ENCODE measurements at places on chromosomes 5 and 9.

- no peak for DNase-seq
Observed at GRCh38 chr9:117744856-117745389, 40.7 kb downstream of the TLR4 start.

DNA sequence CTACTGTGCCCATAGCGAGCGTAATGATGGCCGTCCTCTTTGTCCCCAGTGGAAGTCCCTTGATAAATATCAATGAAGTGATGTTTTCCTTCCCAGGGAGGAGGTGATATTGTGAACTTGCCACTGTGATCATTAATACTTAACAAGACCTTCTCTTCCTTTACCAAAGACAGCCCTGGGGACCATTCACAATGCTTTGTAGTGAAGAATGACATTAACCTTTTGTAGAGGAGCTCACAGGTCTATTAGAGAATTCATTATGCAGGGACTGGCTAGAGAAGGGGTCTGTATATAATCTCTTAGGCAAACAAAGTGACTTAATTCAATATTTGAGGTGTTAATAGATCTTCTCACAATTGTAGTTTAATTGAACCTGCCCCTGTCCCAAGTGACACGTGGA lies 452.9 kb upstream of the DMAC1 start:
- no peak for DNase-seq

DNA sequence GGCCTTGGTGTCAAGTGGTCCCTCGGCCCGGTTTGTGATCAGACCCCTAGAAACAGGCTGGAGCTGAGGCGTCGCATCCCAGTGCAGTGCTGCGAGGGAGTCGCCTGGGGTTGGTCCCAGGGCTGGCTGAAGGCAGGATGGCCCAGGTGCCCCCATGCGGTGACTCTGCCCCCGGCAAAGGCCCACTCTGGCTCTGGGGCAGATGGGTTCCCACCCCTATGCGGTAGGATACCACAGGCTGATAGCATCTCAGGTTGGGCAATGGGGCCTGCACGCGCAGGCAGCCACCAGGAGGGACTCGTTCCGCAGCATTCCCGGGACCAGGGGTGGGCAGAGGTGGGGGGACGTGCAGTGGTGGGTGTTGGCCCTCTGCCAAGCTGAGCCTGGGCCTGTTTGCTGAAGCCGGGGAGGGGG lies 86.0 kb downstream of the RXRA start:
- DNase-seq = no peak

GRCh38 chr5:71810471-71811195 lies 91.6 kb downstream of the CARTPT start:
- no peak for DNase-seq

DNA sequence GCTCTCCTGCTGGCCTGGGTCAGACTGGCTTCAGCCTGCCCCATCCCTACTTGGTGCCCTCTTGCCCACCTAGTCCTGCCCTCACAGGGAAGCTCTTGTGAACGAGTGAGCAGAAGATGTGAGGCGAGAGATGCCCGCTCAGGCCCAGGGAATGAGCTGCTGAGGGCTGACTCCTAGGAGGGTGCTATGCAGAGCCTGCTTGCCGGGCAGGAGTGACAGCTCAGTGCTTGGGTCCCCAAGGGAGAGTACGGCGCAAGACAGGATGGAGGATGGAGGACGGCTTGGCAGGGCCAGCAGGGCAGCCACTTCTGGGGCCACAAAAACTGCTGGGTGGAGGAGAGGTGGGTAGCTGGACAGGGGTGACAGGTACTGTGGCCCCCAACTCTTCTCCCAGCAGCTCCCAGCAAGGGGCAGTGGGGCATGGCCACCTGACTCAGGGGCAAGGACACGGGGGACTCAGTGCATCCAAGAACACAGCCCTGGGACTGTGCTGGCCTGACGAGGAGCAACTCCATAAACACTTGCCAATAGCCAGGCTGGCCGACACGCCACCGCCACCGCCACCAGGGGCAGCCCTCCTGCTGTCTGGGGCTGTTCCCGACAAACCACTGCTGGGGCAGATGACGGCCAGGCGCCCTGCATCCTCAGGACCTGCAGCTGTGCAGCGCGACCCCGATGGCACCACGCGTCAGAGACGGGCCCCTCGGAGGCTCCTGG lies 55.6 kb upstream of the UBAC1 start:
- no peak for DNase-seq

DNA sequence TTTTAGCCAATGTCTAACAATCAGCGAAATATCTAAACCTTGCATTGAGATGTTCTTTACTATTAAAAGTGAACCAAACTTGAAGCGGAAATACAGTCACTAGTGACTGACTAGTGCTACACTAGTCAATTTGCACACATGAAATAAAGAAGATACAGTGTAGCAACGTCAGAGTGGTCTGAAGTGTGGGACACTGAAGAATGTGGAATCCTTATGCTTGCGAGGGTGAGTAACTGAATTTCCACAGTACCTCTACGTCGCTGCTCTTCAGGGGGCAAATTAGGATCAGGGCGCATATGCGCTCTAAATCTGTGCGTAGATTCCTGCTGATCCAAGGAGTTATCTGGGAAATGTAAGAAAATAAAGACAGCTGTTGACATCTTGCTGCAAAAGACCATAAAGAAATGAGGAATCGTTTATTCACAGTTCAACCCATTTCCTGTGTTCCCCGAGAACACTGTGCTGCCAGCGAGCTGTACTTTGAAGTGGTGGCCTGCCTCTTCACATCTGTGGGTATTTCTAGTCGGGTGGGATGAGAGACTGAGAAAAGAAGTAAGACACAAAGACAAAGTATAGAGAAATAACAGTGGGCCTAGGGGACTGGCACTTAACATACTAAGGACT lies 39.8 kb upstream of the FLT4 start:
- peak; percentile 69 for DNase-seq

DNA sequence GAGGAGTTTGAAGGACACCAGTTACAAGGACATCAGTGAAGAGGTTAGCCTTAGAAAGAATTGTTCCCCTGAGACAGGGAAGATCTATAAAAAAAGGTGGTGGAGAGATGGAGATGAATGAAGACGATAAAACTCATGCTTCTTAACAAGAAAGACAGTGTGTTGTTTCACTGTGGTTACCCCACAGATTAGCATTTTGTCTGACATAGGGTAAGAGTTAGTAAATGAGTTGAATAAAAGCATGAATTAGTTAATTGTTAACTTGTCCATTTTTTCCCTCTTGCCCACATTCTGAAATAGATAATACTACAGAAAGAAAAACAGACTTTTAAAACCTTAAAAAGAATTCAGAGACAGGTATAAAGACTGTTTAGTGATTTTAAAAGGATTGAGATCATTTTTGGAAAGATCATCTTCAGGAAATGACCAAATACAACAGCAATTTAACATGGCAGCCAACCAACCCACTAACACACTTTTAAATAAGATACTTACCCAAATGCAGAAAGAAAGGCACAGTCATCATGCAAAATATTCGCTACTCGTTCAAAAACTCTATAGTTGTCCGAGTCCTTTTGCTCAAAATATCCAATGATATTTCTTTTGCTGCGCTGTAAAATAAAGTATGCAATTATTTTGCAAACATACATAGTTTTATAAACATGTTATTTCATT lies 78.5 kb downstream of the ERP44 start:
- no peak for DNase-seq

- no peak for DNase-seq
Observed at GRCh38 chr9:130663977-130664250, 480 bp upstream of the PRDM12 start.

GRCh38 chr5:151601391-151601790 lies 10.3 kb upstream of the FAT2 start:
- DNase-seq = no peak

DNA sequence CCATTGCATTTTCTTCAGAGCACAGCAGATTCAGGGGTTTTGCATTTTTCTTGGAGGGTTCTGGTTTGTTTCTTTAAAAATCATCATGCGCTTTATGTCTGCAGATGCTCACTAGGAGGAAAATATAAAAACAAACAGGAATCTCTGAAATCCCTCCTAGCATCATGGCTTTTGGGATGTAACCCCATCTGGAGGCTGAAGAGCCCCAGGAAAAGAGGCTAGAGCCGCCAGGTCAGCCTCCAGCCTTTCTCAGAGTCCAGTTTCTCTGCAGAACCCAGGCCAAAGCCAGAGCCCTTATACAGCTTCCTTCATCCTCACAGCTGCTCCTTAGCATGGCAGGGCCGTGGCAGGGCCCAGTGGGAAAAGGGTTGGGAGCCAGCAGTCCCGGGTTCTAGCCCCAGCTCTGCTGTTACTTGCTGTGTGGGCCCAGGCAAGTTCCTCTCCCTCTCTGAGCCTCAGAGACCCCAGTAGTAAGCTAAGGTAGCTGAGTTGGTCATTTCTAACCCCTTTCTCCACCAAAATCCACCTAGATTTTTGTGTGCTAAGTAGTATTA lies 62.1 kb downstream of the PAX5 start:
- DNase-seq = no peak
